WTC11 (cell line): ENCODE measurements at places on chromosomes 2 and 18.
A peak's percentile ranks its signal among the peaks of the same experiment; 100 is the strongest.

DNA sequence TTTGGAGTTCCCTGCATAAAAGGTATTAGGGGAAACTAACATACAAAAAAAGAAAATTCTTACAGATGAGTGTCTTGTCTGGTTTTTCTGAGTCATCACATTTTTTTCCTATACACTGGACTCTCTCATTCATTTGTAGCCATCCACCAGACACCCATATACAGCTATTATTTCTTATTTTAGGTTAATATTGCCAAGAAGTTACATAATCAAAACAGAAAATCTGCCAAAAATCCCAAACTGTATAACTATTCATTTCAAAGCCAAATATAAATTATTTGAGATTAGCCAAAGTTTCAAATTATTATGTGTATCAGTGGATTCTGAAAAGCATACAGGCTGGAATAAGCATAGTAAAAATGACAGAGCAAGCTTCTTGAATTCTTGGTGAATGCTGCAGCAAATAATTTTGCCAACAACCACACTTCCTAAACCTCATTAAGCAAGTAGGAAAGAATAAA, 191.2 kb downstream of the NCKAP5 start:
- DNase-seq = no peak

- DNase-seq = peak; percentile 44
Measured at GRCh38 chr2:218781691-218782527, at the start of gene CYP27A1. Gene CYP27A1 (plus strand): TSS chr2:218782147. CDS start chr2:218782183, 36 bp downstream.

DNA sequence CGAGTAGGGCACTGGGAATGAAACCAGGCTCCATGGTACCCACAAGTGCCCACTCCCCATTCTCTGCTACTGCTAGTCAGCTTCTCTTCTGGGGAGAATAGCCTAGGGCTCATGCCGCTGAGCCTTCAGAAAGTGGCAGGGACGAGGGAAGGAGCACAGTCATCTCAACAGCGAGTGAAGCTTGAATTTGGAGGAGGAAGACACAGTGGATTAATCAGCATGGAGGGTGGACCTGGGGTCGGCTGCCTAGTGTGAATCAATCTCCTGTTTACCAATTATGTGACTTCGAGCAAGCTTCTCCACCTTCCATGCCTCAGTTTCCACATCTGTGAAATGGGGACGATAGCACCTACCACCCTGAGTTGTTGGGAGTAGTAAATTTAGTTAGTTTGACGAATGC, 157.0 kb downstream of the SEPTIN10 start:
- no peak for DNase-seq

- DNase-seq = no peak
Measured at GRCh38 chr2:14601156-14601770, 31.3 kb upstream of the LRATD1 start.

- DNase-seq = no peak
Measured at GRCh38 chr2:46164529-46165301, 132.5 kb upstream of the EPAS1 start.

- DNase-seq = no peak
Measured at GRCh38 chr2:9842487-9843228, 616 bp upstream of the TAF1B start.

DNA sequence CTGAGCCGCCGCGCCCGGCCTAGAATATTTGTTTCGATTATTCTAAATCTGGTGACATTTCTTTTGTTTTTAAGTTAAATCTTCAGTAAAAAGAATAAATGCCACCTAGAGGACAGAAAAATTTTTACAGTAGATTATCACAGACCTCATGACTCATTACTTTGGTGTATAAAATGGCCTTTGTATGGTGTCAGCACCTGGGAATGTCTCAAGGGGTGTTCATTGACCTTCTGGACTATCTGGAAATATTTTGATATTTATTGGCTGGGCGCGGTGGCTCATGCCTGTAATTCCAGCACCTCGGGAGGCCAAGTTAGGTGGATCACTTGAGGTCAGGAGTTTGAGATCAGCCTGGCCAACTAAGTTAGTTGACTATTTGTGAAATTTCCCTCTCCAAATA, 30.3 kb upstream of the SLC30A6 start:
- no peak for DNase-seq
